ENCODE measurements at places on chromosomes 6 and 20. TPM values are rescaled to one million over a fixed set of nuclear protein-coding genes. Genes with fewer than 3 reads are reported as not detected.
A peak's percentile ranks its signal among the peaks of the same experiment; 100 is the strongest.

DNA sequence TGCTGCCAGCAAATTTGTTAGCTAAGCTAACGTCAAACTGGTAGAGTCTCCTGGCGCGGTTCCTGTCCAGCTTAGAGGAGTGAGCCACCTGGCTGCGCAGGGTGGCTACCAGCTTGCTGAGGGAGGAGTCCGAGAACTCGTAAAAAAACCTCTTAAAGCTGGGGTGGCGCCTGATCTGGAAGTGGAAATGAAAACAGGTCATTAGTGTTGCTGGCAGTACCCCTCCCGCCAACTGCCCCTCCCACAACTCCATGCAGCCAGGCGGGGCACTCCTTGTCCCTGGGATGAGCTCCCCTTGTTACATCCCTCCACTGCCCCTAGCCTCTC, 17.3 kb downstream of the BNIP5 start:
- H3K27ac ChIP-seq, result no peak overlapping the region
- H3K27me3 ChIP-seq, result no peaks in the 10 kb centered on the region
- no peak overlapping the region for H3K4me3 ChIP-seq
- no peaks in the 10 kb centered on the region for H3K4me1 ChIP-seq

SOBP gene
- 0.06 TPM for total RNA-seq

- H3K27ac ChIP-seq, result peak overlapping the region; percentile 89
- peaks cover 5% of the 10 kb centered on the region for H3K36me3 ChIP-seq
- ATAC-seq, result peak; percentile 86
- H3K27me3 ChIP-seq, result no peaks in the 10 kb centered on the region
- H3K4me1 ChIP-seq, result peaks cover 37% of the 10 kb centered on the region
- H3K4me3 ChIP-seq, result peak overlapping the region; percentile 79
Measured at GRCh38 chr6:127907960-127908640, 7.2 kb upstream of the THEMIS start.

- peak overlapping the region; percentile 58 for H3K27ac ChIP-seq
- peaks cover 12% of the 10 kb centered on the region for H3K4me1 ChIP-seq
- peaks cover 11% of the 10 kb centered on the region for H3K27me3 ChIP-seq
Measured at GRCh38 chr20:1776681-1777475, 118.3 kb upstream of the SIRPA start.

ZC2HC1B gene
- total RNA-seq, result not detected

DNA sequence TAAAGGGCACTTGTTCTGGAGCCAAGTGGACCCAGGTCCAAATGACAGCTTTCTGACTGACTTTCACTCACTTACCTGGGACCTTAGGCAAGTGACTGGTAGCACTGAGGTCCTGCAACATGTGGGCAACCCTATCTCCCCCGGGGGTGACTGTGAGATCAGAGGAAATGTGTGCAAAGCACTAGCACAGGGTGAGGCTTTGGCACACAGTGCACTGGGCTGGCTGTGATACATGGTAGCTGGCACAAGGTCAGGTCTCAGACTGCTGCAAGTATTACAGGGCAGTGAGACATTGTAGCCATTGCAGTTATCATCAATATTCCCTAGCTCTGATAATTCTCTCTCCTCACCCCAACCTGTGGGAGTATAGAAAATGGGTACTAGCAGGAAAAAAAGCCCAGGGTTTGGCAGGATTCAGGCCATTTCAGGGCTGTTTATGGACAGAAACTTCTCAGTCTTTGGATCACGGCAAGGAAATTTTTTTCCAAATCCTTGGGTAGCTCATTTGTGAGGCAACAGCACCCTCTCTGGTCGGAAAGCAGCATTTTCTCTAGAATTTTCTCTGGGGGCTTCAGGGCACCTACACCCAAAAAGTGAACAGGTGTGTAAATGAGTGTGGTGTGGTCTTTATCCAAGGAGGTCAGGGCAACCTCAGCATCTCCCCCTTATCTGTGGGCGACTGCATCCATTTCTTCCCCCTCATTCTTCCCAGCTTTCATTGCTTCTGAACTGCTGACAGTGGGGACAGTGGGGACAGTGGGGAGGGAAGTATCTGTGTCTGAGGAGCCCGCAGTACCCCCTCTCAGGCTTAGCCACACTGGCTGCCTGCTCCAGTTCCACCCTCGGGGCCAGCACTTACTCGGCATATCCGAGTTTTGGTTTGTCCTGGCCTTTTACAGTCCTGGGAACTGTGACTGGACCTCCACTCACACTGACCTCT, 148.7 kb upstream of the PHACTR3 start:
- no peak for ATAC-seq
- no peaks in the 10 kb centered on the region for H3K4me1 ChIP-seq
- no peak overlapping the region for H3K27ac ChIP-seq
- no peak overlapping the region for H3K4me3 ChIP-seq
- H3K36me3 ChIP-seq, result no peaks in the 10 kb centered on the region

GRCh38 chr6:42781546-42781795, 381 bp upstream of the BICRAL start:
- no peak overlapping the region for H3K4me3 ChIP-seq
- H3K27ac ChIP-seq, result peak overlapping the region; percentile 99
- no peak for ATAC-seq
- H3K27me3 ChIP-seq, result no peaks in the 10 kb centered on the region
- peaks cover 27% of the 10 kb centered on the region for H3K4me1 ChIP-seq

DNA sequence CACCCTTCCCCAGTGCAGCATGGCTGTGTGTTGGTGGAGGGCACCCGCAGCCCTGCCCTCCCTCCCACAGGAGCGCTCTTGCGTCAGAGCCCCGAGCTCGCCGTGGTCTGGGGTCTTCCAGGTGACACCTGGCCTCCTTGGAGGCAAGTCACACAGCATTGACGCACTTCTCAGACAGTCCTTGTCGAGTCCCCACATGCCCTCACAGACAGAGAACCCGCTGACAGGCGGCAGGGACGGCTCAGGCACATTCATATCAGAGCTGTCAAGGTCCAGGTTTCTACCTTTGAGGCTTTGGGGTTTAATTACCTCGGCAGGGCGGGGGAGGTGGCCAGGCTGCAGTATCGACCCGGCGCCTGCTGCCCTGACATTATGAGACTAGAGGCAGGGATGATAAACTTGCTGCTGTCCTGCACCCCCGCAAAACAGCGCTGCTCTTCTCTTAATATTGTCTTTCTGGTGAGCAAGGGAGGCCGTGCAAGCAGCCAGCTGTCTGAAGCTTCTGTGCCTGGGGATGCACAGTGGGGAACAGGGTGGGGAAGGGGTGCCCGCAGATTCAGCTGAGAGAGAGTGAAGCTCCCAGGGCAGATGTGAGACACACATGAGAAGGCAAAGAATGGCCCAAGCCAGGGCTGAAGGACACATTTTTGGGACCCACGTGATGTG, 4.7 kb downstream of the NPEPL1 start:
- peaks cover 3% of the 10 kb centered on the region for H3K4me1 ChIP-seq
- H3K27ac ChIP-seq, result peak overlapping the region; percentile 74
- H3K36me3 ChIP-seq, result peaks cover 27% of the 10 kb centered on the region
- H3K27me3 ChIP-seq, result no peaks in the 10 kb centered on the region

PLCG1 gene
- 628 TPM for total RNA-seq

- ATAC-seq, result no peak
- no peaks in the 10 kb centered on the region for H3K27me3 ChIP-seq
- H3K27ac ChIP-seq, result no peak overlapping the region
Measured at GRCh38 chr6:50887112-50887511, 68.4 kb downstream of the TFAP2B start.

DNA sequence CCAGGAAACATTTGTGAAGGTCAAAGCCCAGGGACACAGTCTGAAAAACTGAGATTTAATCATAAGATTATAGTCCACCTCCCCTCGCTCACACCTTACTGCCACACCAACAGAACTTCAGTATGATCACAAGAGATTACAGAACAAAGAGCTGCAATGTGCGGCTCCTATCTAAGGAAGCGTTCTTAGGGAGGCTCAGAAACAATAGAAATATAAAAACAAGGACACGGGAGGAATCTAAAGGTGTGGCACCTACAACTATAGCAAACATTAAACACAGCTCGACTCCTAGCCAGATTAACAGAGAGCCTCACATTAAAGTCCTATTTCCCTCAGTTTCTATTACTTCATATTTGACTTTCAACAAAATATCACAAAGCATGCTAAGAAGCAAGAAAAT, 40.4 kb upstream of the THEMIS start:
- no peaks in the 10 kb centered on the region for H3K27me3 ChIP-seq
- peaks cover 27% of the 10 kb centered on the region for H3K4me1 ChIP-seq
- ATAC-seq, result no peak
- no peak overlapping the region for H3K4me3 ChIP-seq
- peaks cover 7% of the 10 kb centered on the region for H3K36me3 ChIP-seq
- no peak overlapping the region for H3K27ac ChIP-seq

DNA sequence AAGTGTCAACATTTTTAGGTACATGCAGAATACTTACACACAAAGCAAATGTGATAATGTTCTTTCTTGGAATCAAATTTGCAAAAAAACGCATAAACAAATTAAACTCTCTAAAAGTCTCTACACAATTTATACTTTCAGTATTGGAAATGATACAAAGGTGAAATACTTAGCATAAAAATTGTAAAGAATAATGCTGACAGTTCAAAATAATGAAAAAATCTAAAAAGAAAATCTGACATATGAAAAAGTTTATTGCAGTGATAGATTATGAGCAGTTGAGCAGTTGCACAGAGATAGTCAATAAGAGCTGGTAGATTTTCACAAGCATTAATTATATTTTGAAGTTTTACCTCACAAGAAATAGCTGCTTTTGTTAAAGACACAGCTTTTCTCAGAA, 1176.4 kb upstream of the EYS start:
- ATAC-seq, result no peak
- no peaks in the 10 kb centered on the region for H3K36me3 ChIP-seq
- H3K4me3 ChIP-seq, result no peak overlapping the region
- no peak overlapping the region for H3K27ac ChIP-seq

GRCh38 chr6:152720974-152721373, 23.3 kb downstream of the MYCT1 start:
- no peaks in the 10 kb centered on the region for H3K27me3 ChIP-seq
- no peak overlapping the region for H3K4me3 ChIP-seq
- no peaks in the 10 kb centered on the region for H3K4me1 ChIP-seq

DNA sequence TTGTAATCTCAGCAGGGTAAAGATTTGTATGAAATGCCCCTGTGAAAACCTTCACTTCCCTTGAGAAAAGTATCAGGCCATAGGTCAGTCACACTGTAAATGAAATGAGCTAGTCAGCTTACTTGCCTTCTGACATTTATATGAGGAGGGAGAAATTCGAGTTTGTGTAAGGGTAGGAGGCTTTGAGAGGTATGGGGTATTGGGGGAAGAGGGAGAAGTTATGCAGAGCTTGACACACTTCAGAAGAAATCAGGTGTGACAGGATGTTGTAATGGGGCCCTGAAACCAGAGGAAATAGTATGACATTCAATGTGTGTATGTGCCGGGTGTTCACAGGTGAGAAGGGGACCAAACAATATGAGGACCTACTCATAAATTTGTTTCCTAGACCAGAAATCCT, 64.2 kb upstream of the CCN6 start:
- peaks cover 68% of the 10 kb centered on the region for H3K4me1 ChIP-seq
- H3K27ac ChIP-seq, result peak overlapping the region; percentile 91
- H3K36me3 ChIP-seq, result no peaks in the 10 kb centered on the region
- H3K4me3 ChIP-seq, result peak overlapping the region; percentile 72

GRCh38 chr6:41726876-41727275, 8.5 kb downstream of the TFEB start:
- ATAC-seq, result no peak
- peaks cover 18% of the 10 kb centered on the region for H3K4me1 ChIP-seq
- no peak overlapping the region for H3K27ac ChIP-seq
- H3K27me3 ChIP-seq, result no peaks in the 10 kb centered on the region
- H3K4me3 ChIP-seq, result no peak overlapping the region
- no peaks in the 10 kb centered on the region for H3K36me3 ChIP-seq

- ATAC-seq, result no peak
- no peak overlapping the region for H3K4me3 ChIP-seq
- no peak overlapping the region for H3K27ac ChIP-seq
- H3K27me3 ChIP-seq, result no peaks in the 10 kb centered on the region
- H3K4me1 ChIP-seq, result peaks cover 18% of the 10 kb centered on the region
Measured at GRCh38 chr20:32943490-32944052, 60.7 kb downstream of the SUN5 start.

LAMP5 gene
- total RNA-seq, result not detected

- H3K27me3 ChIP-seq, result no peaks in the 10 kb centered on the region
- peaks cover 78% of the 10 kb centered on the region for H3K4me1 ChIP-seq
- H3K36me3 ChIP-seq, result peaks cover 88% of the 10 kb centered on the region
- ATAC-seq, result no peak
- H3K27ac ChIP-seq, result peak overlapping the region; percentile 99
- peak overlapping the region; percentile 91 for H3K4me3 ChIP-seq
Measured at GRCh38 chr20:48717095-48717672, 110.6 kb downstream of the PREX1 start.

MYH7B gene
- 0.29 TPM for total RNA-seq

DNA sequence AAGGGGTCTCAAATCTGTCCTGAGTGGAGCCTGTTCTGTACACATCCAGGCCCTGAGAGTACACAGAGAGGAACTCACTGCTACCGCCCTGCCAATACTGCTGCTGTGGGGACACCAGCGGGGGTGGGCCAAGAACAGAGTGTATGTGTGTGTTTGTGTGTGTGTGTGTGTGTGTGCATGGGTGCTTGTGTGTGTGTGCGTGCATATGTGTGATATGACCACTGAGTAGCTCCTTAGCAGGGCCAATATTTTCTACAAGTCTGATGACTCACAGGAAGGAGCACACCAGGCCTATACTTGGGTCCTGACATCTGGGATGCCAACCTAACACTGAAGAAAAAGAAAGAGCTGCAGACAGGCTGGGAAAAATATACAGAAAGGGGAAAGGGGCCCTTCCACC, 1.4 kb downstream of the RAET1E start:
- peak overlapping the region; percentile 79 for H3K4me3 ChIP-seq
- ATAC-seq, result peak; percentile 65
- H3K27me3 ChIP-seq, result no peaks in the 10 kb centered on the region
- peaks cover 14% of the 10 kb centered on the region for H3K4me1 ChIP-seq
- no peaks in the 10 kb centered on the region for H3K36me3 ChIP-seq

DNA sequence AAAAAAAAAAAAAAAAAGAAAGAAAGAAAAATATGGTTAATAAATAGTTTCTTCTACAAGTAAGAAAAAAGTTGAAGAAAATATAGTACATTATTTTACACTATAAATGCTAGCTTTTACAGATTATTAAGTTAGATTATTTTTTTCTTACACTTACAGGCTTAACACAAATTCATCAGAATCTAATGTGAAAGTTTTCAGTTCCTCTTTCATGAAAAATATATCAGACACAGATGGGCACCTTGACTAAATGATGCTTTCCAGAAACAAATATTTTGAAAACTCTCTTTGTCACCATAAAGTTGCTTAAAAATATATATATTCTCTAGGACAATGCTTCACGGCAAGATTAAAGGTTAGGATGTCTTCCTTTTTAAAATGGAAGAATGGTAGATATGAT, 321.8 kb upstream of the HSF2 start:
- H3K4me3 ChIP-seq, result no peak overlapping the region
- ATAC-seq, result no peak
- no peak overlapping the region for H3K27ac ChIP-seq
- no peaks in the 10 kb centered on the region for H3K27me3 ChIP-seq
- H3K36me3 ChIP-seq, result no peaks in the 10 kb centered on the region

GRCh38 chr20:23282546-23282945, 68.0 kb upstream of the NXT1 start:
- H3K27ac ChIP-seq, result no peak overlapping the region
- no peak overlapping the region for H3K4me3 ChIP-seq
- H3K27me3 ChIP-seq, result peaks cover 9% of the 10 kb centered on the region
- no peaks in the 10 kb centered on the region for H3K4me1 ChIP-seq

- no peaks in the 10 kb centered on the region for H3K36me3 ChIP-seq
- ATAC-seq, result peak; percentile 37
- H3K27me3 ChIP-seq, result no peaks in the 10 kb centered on the region
- H3K4me1 ChIP-seq, result peaks cover 10% of the 10 kb centered on the region
- H3K27ac ChIP-seq, result peak overlapping the region; percentile 21
- H3K4me3 ChIP-seq, result no peak overlapping the region
Measured at GRCh38 chr6:6592826-6593475, 4.4 kb downstream of the LY86 start.

GRCh38 chr6:128657181-128657580, 136.8 kb upstream of the PTPRK start:
- peak; percentile 21 for ATAC-seq
- peaks cover 13% of the 10 kb centered on the region for H3K4me1 ChIP-seq
- no peaks in the 10 kb centered on the region for H3K36me3 ChIP-seq
- peak overlapping the region; percentile 83 for H3K27ac ChIP-seq
- H3K4me3 ChIP-seq, result peak overlapping the region; percentile 56
